HuH-7 (cell line): ENCODE measurements at places on chromosomes 2 and 18.

GRCh38 chr2:36569267-36569856, 28.6 kb downstream of the FEZ2 start:
- DNase-seq = no peak

DNA sequence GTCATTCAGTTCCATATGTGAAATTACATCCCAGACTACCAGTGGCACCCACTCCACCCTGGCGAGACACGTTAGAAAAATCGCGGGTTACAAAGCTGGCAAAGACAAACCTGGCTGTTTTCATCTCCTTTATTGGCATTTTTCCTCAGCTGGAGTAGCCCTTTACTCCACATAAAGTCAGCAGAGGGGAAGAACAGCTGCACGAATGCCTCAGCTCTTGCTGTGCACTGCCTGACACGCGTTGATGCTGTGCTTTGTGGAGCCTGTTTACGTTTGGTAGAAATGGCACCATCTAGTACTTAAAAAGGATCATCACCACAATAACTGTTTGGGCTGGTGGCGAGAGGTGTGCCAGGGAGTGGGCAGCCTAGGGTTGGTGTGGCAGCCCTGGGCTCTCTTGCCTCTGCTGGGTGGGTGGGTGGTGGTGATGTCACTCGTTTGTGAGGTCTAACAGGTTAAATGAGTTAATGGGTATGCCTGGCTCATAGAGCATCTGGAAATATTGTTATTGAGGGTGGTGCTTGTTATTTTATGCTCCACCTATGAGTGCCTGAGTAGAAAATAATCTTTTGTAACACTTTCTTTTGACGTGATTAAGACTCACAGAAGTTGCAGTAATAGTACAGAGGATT, 16.4 kb downstream of the FARP2 start:
- no peak for DNase-seq

DNA sequence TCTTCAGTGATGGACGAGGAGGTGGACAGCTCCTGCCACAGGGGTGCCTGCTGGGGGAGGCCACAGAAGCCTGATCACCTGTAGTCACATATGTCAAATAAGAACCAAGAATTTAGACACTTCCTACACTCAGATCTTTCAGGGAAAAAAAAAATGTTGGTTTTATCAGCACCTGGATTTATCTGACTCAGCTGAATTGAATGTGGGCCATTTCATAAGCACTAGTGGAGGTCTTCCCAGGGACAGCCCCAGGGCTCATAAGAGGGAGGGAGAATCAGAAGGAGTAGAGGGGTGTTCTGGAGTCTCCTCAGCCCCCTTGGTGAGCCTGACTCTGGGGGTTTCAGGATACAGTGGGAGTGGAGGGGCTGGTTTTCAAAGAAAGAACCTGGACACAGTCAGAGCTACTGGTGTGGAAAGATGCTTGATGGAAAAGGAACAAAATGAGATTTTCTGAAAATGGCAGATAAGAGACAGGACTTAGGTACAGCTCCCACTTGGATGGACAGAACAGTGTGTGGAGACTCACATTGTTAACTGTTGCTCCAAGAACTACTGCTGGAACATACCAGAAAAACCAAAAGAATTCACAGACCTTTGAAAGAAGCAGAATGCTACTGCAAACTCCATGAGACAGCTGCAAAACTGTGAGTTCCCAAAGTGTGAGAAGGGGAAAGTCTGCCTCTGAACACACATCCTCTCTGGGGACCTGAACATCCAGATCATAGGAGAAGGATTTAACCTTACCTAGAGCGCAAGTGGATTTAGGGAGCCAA, 45.4 kb downstream of the LCT start:
- DNase-seq = no peak

DNA sequence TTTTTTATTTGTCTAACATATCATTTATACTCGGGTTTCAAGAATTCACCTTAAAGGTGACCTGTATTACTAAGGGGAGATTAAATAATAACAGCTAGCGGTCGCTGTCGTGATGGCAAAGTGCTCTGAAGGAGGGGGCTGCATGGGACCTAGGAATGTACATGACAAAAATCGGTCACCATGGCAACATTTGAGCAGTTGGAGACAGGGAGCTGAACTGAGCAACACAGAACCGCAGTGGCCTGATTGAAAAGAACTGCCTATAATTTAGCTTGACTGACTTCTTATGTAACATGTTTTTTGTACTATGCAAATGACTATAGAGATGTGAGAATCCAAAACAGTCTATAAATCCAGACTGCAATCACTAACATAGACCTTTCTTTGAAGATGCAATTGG, 34.3 kb upstream of the EPHA4 start:
- DNase-seq = no peak

DNA sequence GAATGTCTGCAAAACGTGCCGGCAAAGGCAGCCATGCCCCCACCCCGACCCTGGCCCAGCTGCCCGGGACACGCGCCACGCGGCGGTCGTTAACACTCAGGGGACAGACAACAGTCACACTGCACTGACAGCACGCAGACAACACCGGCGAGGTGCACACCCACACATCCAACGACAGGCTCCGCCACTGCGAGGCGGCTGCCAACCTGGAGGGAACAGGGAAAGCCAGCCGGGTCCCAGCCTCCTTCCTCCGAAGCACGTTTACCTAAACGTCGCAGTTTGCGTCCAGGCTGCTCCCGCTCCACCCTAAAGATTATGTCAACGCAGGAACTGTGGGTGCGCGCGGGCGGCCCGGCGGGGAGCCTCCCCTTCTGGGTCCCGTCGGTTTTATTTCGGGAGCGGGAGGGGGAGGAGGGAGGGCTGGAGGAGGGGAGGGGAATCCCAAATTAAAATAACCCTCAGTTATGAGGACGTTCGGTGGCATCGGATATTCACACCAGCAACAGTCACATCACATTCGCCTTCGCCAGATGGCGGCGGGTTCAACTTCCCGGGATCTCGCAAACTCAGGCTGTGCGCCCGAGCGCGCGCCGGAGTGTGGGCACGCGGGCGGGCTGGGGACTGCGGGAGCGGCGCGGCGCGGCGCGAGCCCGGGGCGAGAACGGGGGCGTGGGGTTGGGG, 644 bp downstream of the PTGR3 start:
- DNase-seq = peak; percentile 37

DNA sequence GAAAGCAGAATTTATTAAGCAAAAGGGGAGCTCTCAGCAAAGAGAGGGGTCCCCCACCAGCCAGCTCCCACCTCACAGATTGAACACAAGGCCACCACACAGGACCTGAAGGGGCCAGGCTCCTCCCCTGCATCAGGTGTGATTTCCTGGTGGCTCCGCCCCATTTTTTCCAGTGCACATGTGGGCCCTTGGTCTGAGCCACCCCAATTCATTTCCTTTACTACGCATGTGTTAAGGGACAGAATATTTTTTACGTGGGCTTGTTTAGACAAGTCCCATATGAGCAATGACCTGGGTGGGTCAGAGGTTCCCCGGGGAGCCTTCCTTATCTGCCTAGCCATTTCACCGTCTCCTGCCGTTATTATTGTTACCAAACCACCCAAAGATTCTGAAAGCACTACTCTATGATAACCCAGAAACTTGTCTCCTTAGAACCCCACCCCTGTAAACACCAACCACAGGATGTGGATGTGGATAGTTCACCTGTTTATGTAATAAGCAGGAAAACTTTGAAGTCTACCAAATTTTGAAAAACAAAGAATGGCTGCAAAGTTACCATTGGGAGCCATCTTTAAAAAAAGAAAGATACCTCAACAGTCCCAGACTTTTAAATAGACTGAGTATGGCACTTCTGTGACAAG, 191.7 kb downstream of the CD226 start:
- no peak for DNase-seq

DNA sequence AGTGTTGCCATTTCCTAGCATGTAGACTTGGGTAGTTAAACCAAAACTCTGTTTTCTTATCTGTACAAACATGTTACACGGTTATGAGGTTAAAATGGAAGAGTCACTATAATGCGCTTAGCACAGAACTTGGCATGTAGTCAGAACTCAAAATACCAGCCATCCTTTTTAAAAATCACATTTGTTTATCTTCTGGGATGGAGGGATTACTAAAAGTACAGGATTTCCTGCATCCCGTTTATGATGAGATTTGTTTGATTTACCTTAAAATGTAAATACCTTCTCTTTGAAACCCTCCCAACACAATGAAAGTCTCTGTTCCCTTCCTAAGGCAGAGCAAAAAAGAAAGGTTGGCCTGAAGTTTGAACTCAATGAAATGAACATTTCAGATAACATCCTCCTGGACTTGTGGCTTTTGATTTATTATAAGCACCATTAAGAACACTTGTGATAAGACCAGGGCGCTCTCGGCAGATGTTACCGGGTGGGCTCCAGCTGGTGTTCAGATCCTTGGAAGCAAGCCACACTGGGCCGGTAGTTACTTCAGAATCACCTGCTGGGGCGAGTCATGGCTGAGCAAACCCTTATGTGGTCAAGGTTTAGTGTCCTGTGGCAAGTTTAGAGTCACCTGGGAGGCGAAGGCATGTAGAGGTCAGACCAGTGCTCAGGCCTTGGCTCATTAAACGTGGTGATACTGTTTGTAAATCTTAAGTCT, 105.7 kb downstream of the MGAT5 start:
- DNase-seq = no peak

DNA sequence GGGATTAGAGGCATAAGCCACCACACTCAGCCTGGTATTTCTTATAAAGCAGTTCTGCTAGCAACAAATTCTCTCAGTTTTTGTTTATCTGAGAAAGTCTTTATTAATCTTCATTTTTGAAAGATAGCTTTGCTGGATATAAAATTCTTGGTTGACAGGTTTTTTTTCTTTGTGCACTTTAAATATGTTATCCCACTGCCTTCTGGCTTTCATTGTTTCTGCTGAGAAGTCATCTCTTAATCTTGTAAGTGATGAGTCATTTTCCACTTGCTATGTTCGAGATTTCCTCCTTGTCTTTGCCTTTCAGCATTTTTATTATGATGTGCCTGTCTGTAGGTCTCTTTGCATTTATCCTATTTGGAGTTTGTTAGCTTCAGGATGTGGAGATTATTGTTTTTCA, 5.9 kb upstream of the ELAC1 start:
- DNase-seq = no peak

- no peak for DNase-seq
These were observed 132.6 kb downstream of the MAP4K4 start for GRCh38 chr2:101830146-101830545.

GRCh38 chr2:84395820-84396219, 63.3 kb downstream of the SUCLG1 start:
- no peak for DNase-seq

DNA sequence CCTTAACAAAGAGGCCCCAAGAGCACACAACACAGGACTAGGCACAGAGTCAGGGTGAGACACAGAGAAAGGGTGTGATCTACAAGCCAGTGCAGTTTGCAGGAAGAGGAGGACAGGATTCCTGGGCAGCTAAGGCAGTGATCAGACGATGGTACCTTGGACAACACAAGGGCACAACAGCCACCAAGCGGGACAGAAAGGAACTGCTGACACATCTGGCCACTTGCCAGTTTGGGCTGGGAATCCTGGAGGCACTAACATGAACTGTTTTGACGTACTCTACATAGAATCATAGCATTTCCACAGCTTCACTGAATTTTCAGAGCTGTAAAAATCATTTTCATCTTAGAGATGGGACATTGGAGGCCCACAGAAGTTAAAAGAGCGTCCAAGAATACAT, 221.5 kb upstream of the SLC35G4 start:
- DNase-seq = peak; percentile 81

GRCh38 chr2:85743304-85743978, 10.3 kb upstream of the ATOH8 start:
- no peak for DNase-seq

GRCh38 chr18:12944709-12945108, 3.1 kb upstream of the SEH1L start:
- no peak for DNase-seq

DNA sequence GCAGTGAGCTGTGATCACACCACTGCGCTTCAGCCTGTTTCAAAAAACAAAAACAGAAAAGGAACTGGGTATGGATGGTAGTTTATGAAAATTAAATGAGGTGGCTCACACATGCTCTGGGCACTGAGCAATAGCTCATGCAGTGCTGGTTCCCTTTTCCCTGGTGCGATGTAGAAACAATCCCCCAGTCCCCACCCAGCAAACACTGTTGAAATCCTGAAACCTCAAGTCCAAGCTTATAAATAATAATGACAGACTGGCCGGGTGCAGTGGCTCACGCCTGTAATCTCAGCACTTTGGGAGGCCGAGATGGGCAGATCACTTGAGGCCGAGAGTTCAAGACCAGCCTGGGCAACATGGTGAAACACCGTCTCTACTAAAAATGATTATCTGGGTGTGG, 55.4 kb upstream of the SMAD2 start:
- no peak for DNase-seq

GRCh38 chr2:118457951-118458350, 369.7 kb downstream of the INSIG2 start:
- DNase-seq = no peak

GRCh38 chr2:181130686-181131085, 150.3 kb downstream of the UBE2E3 start:
- no peak for DNase-seq

GRCh38 chr2:202261531-202261930, 4.0 kb upstream of the NOP58 start:
- DNase-seq = no peak

GRCh38 chr18:5288517-5288935, 7.0 kb downstream of the ZBTB14 start:
- no peak for DNase-seq

DNA sequence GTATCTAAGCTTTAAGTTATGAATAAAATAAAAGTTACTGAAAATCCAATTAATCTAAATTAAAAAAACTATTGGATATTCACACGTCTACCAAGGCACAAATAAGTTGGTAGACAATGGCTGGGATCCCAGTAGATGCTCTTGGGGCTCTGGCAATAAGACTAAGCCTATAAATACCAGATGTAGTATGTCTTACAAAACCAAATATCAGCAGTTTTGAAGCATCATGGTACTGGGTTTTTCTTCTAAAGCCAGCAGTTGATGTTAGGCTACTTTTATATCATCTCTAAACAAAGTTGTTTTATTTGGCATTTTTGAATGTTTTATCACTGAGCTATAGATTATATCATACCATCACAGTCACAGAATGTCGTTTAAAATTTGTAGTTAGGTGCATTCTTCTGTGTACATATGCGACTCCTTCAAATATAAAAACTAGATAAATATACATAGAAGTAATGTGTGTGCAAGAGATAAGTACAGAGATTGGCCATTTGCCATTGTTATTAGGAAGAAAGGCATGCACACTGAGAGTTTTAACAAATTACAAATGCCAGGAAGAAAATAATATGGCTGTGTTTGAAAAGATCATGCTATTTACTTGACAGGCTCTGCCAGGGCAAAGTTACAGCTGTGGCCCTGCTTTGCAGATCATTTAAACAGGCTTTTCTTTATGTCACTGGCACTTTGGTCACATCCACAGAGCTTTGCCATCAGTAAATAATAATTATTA, 21.6 kb upstream of the TMEM17 start:
- DNase-seq = no peak
